ENCODE measurements at places on chromosomes 1 and 21.

GRCh38 chr1:39405358-39405757 is 86.1 kb upstream of the BMP8A start:
- DNase-seq = no peak

DNA sequence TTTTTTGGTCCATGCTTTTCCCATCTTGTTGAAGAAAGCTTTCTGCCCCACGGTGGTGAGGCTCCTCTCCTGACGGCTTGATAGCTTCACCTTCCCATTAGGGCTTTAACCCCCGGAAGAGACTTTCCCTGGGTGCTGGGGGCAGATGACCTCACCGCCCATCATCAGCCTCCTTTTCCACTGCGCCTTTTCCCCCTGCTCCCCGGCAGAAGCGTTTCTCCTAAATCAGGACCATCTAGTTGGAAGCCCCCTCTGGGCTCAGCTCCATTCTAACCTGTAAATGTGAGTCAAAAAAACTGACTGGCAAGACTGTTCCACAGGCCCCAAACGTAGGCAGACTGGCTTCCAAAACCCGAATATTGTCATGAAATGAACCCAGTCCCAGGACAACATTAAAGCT is 6.7 kb downstream of the POFUT2 start:
- DNase-seq = no peak

DNA sequence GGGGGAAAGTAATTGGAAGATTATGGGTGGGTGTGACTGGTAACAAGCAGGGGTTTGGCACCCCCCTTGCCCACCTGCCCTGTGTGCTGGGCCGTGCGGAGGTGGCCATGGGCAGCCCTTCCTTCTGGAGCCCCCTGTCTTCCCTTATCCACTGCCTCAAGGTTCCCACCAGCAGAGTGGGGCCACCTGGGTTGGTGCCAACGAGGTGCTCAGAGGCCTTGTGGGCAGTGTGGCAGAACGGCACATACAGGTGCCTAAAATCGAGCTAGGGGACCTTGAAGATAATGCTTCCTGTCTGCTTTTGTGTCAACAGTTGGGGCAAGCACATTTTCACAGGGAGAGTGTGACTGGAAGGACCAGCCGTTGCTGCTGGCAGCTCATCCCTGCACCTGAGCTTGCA is 161.8 kb downstream of the PCBP3 start:
- DNase-seq = no peak

GRCh38 chr1:172241540-172241939 is 178.9 kb upstream of the C1orf105 start:
- no peak for DNase-seq

GRCh38 chr21:45226540-45227326 is 61.0 kb downstream of the POFUT2 start:
- peak; percentile 55 for DNase-seq

DNA sequence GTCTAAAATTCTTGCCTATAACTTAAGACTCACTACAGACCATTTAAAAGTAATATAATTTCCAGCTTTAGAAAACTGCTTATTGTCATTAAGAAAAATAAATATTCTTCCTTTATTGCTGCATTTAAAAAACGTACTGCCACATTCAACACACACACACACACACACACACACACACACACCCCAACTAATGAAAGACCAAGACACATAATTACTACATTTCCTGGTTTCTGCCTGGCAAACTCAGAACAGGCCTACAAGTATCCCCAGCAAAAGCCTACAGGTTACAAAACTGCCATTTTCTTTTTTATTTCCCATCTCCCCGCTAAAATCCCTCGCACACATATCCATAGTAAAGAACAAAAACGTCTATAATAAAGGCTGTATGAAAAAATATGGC is 1.5 kb downstream of the DENND2C start:
- DNase-seq = no peak

DNA sequence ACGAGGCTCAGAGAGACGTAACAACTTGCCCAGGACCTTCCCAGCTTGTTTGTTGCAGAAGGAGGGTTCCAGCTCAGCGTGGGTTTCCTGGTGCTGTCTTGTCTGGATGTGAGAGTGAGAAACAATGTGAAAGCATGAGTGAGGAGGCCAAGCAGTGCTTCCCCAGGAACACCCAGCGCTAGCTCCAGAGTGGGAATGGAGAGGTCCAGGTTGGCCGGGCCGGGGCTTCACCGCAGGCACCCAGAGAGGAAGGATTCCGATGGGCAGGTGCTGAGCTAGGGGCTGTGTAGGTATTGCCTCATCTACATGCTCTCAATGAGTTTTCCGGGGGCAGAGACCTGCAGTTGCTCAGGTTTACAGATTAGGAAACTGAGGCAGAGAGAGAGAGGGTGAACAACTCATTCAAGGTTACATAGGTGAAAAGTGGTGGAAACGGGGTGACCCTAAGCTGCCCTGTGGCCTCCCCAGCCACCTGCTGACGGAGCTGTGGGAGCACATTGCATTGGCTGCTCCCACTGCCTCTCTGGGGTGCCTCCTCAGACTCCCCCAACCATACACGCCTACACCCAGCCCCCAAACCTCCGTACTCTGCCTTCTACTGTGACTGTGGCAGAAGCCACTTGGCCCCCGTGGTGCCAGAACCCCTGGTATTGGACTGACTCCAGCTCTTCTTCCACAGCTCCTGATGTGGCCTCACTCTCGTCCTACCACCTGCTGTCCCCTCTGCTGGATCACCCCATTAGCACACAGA is 51.2 kb downstream of the B3GALT5 start:
- no peak for DNase-seq

DNA sequence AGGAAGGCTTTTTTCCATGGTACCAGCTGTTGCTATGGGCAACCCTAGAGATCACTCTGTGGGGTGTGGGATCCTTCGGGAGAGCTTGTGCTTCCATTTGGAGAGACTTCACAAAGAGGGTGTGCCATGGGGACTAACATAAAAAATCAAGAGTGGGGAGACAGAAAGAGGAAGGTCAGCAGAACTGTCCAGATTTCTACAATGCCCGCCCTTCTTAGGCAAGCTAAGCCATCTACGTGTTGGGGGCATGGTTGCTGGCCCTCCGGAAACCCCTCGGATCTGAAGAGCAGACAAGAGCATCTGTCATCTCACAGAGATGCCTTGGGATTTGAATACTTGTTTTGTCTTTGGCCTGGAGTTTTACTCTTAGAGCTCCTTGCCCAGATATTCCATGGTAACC is 83.9 kb upstream of the ZNF648 start:
- no peak for DNase-seq

DNA sequence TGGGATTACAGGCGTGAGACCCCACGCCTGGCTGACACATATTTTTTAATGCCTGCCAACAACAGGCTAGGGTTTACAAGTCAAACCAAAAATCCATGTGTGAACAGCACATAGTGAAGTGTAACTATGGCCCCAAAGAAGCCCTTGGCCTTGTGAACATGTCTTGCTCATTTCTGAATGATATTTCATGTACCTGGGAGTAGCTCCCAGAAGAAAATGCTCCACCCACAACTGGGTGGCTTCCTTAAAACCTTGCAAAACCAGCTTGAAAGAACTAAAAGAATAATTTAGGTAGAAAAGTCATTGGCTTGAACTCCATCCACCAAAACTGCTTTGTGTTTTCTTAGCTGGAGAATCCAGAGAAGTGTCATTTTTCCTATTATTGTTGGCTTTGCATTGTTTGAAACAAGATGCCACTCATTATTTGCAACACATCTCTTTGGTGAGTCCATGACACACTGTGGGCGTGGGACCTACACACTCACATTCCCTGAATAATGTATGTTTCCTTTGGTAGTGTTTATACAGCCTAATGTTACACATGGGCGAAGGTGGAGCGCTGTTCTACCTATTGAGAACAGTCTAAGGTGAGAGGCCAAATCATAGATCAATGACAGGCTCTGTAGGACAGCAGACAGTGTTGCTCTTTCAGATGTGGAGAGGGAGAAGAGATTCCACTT is 28.5 kb upstream of the SDE2 start:
- DNase-seq = no peak

DNA sequence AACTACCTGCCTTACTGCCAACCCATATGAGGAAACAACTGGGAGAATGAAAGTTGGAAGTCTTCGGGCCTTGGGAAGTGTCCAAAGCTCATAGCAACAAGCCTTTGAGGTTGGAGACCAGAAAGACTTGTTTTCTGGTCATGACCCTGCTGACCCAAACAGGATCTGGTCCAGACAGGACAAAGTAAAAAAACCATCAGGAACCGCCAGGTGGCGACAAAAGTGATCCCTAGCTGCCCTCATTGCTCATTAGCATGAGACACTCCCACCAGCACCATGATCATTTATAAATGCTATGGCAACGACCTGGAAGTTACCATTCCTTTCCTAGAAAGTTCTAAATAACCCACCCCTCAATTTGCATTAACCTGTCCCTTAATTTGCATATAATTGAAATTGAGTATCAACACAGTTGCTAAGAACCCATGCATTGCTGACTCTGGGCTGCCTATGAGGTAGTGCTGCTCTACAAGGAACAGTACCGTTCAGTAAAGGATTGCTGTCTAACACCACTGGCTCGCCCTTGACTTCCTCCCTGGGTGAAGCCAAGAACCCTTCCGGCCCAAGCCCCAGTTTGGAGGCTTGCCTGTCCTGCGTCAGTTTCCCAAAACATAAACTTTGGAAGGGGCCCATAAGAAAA is 89.0 kb downstream of the URB2 start:
- DNase-seq = peak; percentile 49

DNA sequence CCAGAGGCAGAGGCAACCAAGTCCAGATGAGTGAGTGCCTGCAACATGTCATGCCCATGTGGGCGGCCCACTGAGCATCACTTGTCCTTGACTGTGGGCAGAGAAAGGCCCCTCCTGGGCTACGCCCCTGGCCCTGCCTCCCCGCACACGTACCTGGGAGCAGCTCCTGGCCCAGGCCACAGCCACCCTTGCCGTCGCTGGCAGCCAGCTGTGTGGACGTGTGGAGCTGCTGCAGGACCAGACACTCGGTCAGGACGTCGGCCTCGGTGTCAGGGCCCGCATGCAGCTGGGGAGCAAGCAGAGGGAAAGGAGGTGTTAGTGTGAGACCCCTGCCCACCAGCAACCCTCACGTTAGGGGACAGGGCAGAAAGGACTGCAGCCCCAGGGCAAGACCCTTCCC is 61.3 kb downstream of the DMRTB1 start:
- no peak for DNase-seq

DNA sequence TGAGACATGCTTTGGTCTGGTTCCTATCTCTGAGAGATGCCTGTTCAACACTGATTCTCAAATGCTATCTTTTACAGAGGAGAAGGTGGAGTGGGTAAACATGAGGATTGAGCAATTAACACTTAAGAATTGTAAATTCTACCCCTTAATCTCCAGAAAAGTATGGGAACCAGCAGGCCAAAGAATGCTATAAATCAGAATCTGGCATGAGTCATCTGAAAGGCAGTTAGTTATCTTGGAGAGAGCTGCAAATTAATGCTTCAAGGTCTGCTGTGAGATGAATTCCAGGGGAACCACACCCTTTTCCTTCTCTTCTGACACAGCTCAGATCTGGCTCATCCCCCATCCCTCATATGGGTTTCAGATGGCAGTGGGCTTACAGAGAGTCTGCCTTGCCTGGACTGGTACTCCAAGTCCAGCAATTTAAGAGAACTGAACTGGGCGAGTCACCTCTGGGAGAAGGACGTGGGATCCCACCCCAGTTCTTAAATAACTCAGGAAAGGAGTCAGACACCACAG is 5.2 kb downstream of the S100A10 start:
- DNase-seq = no peak

DNA sequence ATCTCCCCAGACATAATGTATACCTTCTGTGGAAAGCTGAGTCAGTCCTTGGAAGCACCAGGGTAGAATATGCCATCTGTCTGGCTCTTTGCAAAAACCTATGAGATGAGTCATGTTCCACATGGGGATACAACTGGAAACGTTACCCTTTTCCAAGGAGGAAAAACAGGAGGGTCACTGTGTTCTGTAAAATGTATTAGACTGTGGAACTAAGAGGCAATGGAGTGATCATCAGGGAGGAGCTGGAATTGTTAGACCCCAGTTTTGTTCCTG is 16.1 kb upstream of the PSMD4 start:
- DNase-seq = no peak

- no peak for DNase-seq
Measured at GRCh38 chr1:77322061-77322900, 40.5 kb downstream of the AK5 start.

- no peak for DNase-seq
Measured at GRCh38 chr21:41951876-41952567, 1.8 kb downstream of the C2CD2 start.

DNA sequence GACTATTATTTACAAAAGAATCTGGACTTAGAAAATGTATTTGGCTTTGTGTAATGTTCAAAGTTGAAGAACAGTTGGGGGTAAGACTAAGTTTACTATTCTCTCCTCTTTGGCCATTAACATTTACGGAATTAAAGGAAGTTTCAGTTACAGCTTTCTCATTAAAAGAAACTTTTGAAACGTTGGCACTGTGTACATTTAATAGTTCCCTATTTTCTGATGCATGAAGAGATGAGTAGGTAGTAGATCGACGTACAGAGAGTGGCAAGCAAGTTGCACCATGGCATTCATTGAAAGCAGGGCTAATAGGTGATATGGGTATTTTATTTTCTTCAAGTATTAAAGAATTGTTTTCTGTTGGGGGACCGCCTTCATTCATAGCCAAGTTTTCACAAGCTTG is 3.2 kb downstream of the ASPM start:
- no peak for DNase-seq

DNA sequence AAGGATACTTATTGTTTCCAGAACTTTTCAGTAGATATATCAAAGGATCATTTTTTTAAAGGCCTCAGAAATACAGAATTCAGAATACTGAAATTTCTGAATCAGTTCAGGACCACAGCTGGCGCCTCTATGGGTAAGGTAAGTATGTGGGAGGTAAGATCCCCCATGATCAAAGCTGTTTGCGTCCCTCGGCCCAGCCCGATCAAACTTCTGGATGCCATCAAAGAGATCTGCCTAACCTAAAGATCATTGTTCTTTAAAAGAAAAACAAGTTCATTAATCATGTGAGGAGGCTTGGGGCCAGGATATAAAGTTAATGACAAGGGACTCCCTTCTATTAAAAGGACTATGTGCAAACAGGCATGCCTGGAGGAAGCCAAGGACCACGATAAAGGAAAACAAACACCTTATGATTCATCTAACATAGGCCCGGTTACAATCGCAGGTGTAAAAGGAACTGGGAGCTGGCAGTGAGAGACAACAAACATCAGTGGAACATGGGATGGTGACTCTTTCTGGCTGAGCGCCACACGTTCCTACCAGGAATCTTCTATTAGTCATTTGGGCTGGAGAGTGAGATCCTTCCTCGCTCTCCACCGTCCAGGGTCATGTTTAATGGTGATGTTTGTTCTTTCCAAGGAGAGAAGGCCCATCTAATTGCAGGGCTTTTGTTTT is 2.8 kb upstream of the BACE2 start:
- DNase-seq = no peak

GRCh38 chr1:236015539-236015938 is 49.4 kb downstream of the NID1 start:
- DNase-seq = no peak

GRCh38 chr1:50620680-50621329 is 197.6 kb upstream of the DMRTA2 start:
- DNase-seq = no peak

- no peak for DNase-seq
Measured at GRCh38 chr1:174070614-174071013, 48.5 kb upstream of the RC3H1 start.

All from CD4-positive, alpha-beta T cell treated with Interleukin-4 for 1 hour (primary cell).